Endodermal cell (in vitro differentiated cells): ENCODE measurements at places on chromosomes 13 and 19. TPM values are rescaled to one million over a fixed set of nuclear protein-coding genes. Genes with fewer than 3 reads are reported as not detected.
A peak's percentile ranks its signal among the peaks of the same experiment; 100 is the strongest.

- peak overlapping the region; percentile 94 for H3K27ac ChIP-seq
- H3K36me3 ChIP-seq = peaks cover 27% of the 10 kb centered on the region
- peak overlapping the region; percentile 95 for H3K4me3 ChIP-seq
- DNase-seq = no peak
These were observed 4.3 kb downstream of the BBC3 start for GRCh38 chr19:47226426-47227351.

DNA sequence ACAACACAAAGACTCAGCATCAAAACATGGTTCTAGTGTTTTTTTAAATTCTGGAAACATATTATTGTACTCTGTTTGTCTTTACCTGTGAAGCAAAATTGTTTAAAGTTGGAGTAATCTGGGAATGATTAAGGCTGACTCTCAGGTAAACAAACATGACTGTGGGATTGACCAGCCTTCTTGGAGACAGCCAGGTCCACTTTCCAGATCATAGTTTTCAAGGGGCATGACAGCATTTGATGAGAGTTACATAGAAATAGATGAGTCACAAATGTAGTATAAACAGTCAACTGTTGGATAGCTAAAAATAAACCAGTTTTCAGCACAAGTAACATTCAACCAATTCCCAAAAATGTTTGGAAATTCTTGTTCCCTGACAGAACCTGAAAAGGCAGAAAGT is 1680.9 kb downstream of the OLFM4 start:
- H3K4me3 ChIP-seq = peak overlapping the region; percentile 7
- H3K27ac ChIP-seq = no peak overlapping the region
- no peaks in the 10 kb centered on the region for H3K27me3 ChIP-seq
- H3K4me1 ChIP-seq = peaks cover 2% of the 10 kb centered on the region
- DNase-seq = no peak

GRCh38 chr13:113843864-113844556 is 19.9 kb downstream of the GAS6 start:
- no peak for DNase-seq
- no peak overlapping the region for H3K4me3 ChIP-seq
- H3K36me3 ChIP-seq = peaks cover 6% of the 10 kb centered on the region
- H3K27me3 ChIP-seq = no peaks in the 10 kb centered on the region

Gene GPR12
- not detected in 2 replicates for total RNA-seq

DNA sequence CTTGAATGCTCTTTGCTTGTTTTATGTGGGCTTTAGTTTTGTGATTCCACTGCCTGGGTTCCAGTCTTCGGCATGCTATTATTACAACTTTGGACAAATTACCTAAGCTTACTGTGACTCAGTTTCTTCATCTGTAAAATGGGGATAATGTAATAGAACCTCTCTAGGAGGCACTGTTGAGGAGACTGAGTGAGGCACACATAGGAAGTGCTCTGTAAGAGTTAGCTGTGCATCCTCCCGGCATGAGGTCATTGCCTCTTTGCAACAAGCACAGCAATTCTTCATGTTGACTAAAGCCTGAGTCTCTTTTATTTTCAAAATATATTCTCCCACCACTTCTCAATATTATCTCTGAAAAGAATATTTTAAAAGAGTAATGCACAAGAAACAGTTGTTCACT is 227.4 kb downstream of the DLEU7 start:
- no peak for DNase-seq
- H3K27me3 ChIP-seq = peaks cover 52% of the 10 kb centered on the region
- no peaks in the 10 kb centered on the region for H3K36me3 ChIP-seq
- H3K4me3 ChIP-seq = no peak overlapping the region
- no peak overlapping the region for H3K27ac ChIP-seq
- H3K4me1 ChIP-seq = no peaks in the 10 kb centered on the region

DNA sequence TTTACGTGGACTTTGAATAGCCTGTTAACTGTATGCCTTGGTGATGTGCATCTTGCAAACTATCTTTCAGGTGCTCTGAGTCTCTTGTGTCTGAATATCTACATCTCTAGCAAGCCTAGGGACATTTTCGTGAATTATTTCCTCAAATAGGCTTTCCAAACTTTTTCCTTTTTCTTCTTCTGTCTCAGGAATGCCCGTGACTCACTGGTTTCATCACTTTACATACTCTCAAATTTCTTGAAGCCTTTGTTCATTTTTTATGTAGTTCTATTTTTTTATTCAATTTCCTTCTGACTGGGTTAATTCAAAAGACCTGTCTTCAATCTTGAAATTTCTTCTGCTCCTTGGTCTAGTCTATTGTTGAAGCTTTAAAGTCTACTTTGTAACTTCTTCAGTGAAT is 332.2 kb downstream of the OXGR1 start:
- H3K36me3 ChIP-seq = no peaks in the 10 kb centered on the region
- no peaks in the 10 kb centered on the region for H3K4me1 ChIP-seq
- DNase-seq = no peak
- no peak overlapping the region for H3K27ac ChIP-seq
- no peak overlapping the region for H3K4me3 ChIP-seq

GRCh38 chr13:33381906-33382305 is 96.4 kb upstream of the STARD13 start:
- no peak for DNase-seq
- no peak overlapping the region for H3K27ac ChIP-seq
- no peak overlapping the region for H3K4me3 ChIP-seq
- H3K4me1 ChIP-seq = peaks cover 3% of the 10 kb centered on the region
- no peaks in the 10 kb centered on the region for H3K27me3 ChIP-seq

- DNase-seq = no peak
- no peaks in the 10 kb centered on the region for H3K4me1 ChIP-seq
- H3K36me3 ChIP-seq = peaks cover 56% of the 10 kb centered on the region
- H3K4me3 ChIP-seq = no peak overlapping the region
- no peaks in the 10 kb centered on the region for H3K27me3 ChIP-seq
These were observed 11.2 kb downstream of the ZNF83 start for GRCh38 chr19:52626915-52627314.

Gene NOVA2
- 0.91 to 2.4 TPM (median 1.3 TPM) in 3 replicates for total RNA-seq

Gene CYP4F2
- not detected in 2 replicates for total RNA-seq

GRCh38 chr13:29640665-29641064 is 45.2 kb upstream of the SLC7A1 start:
- H3K4me3 ChIP-seq = no peak overlapping the region
- no peak overlapping the region for H3K27ac ChIP-seq
- DNase-seq = no peak

GRCh38 chr19:4620675-4621074 is 18.6 kb upstream of the TNFAIP8L1 start:
- H3K36me3 ChIP-seq = no peaks in the 10 kb centered on the region
- DNase-seq = no peak
- H3K27me3 ChIP-seq = peaks cover 10% of the 10 kb centered on the region
- H3K27ac ChIP-seq = peak overlapping the region; percentile 55

DNA sequence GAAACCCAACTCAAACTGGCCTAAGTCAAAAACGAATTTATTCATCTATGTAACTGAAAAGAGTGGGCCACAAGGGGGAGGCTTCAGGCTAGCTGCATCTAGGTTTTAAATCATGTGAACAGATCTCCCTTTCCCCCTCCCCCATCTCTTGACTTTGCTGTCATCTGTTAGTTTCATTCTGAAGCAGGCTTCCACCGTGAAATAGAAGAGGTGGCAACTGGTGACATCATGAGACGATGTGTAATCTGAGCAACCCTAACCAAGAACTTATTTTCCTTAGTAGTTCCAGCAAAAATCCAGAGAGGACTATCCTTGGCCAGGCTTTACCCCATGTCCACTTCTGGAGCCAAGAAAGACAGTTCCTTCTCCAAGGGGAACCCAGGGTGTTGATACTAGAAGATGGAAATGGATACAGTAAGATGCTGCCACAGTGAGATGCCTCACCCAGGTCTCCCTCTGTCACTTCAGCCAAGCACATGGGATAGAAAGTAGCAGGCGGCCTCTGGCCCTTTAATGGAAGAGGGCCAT is 9.4 kb downstream of the SAMD4B start:
- H3K36me3 ChIP-seq = peaks cover 83% of the 10 kb centered on the region
- DNase-seq = no peak
- H3K4me1 ChIP-seq = peaks cover 3% of the 10 kb centered on the region
- H3K4me3 ChIP-seq = no peak overlapping the region

DNA sequence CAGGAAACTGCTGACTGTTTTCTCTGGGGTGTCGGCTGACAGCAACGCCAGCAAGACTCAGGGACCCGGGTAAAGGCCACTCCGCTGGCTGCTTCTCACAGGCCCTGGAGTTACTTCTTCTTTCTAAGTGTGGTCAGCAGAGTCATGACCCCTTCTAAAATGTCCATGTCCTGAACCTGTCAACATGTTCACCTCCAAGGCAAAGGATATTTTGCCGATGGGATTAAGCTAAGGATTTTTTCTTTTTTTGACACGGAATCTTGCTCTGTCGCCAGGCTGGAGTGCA is 7.9 kb downstream of the PEX11G start:
- H3K36me3 ChIP-seq = no peaks in the 10 kb centered on the region
- no peaks in the 10 kb centered on the region for H3K27me3 ChIP-seq
- no peak overlapping the region for H3K4me3 ChIP-seq
- no peak for DNase-seq

Gene SIGLEC9
- not detected in 2 replicates for total RNA-seq

GRCh38 chr13:98483601-98484288 is 93.2 kb downstream of the STK24 start:
- H3K27ac ChIP-seq = no peak overlapping the region
- H3K36me3 ChIP-seq = peaks cover 15% of the 10 kb centered on the region
- H3K4me1 ChIP-seq = peaks cover 15% of the 10 kb centered on the region
- peak overlapping the region; percentile 56 for H3K4me3 ChIP-seq
- no peaks in the 10 kb centered on the region for H3K27me3 ChIP-seq

Gene SIGLEC14
- total RNA-seq = not detected in 2 replicates

Gene LIM2
- total RNA-seq = not detected in 2 replicates

Gene ZNF610
- 13.3 and 15.2 TPM in 2 replicates for total RNA-seq

GRCh38 chr13:75217949-75218348 is 264.0 kb downstream of the TBC1D4 start:
- H3K27ac ChIP-seq = no peak overlapping the region
- H3K4me1 ChIP-seq = no peaks in the 10 kb centered on the region
- peaks cover 34% of the 10 kb centered on the region for H3K27me3 ChIP-seq
- no peak overlapping the region for H3K4me3 ChIP-seq

Gene ZNF835
- 0.13 to 0.69 TPM in 2 of 3 replicates, not detected in the other for total RNA-seq

DNA sequence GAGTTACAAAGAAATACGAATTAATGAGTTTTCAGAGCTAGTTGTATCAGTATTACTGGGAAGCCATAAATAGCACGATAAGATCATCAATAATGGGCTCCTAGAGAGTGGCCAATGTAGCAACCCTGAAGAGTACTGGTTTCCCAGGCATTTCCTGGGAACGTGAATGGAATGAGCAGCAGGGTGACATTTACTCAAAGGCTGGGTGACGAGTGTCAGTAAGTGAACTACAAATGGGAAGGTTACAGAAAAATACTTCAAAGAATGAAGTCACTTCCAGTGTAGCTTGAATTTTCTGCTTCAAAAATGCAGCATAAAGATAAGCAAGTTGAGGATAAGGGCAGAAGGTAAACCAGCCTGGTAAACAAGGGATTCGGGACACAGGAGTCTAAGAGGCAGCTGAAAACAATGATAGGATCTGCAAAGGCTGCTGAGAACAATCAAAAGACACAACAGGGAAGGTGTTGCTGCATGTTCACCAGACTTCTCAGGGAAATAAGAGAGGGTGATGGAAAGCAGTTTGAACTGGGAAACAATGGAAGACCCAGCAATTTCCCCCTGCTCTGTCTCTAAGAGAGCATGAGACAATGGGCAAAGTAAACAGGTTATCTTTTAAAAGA is 48.6 kb upstream of the POSTN start:
- peaks cover 20% of the 10 kb centered on the region for H3K4me1 ChIP-seq
- no peaks in the 10 kb centered on the region for H3K27me3 ChIP-seq
- peak overlapping the region; percentile 94 for H3K27ac ChIP-seq

GRCh38 chr13:24502533-24503378 is 9.8 kb downstream of the PARP4 start:
- peak; percentile 61 for DNase-seq
- no peak overlapping the region for H3K4me3 ChIP-seq
- no peak overlapping the region for H3K27ac ChIP-seq
- H3K27me3 ChIP-seq = no peaks in the 10 kb centered on the region

Gene BCAM
- total RNA-seq = 59.9 and 62.9 TPM in 2 replicates

Gene TMEM255B
- 2.1 TPM in 2 replicates for total RNA-seq

- no peak for DNase-seq
- no peak overlapping the region for H3K4me3 ChIP-seq
- no peaks in the 10 kb centered on the region for H3K36me3 ChIP-seq
- H3K27me3 ChIP-seq = no peaks in the 10 kb centered on the region
These were observed 313.1 kb upstream of the MAB21L1 start for GRCh38 chr13:35789335-35790165.

Gene LMO7
- total RNA-seq = 8.5 to 11.2 TPM (median 9.9 TPM) in 3 replicates

Gene RASGRP4
- total RNA-seq = not detected in 3 replicates

- peak overlapping the region; percentile 64 for H3K4me3 ChIP-seq
- peak; percentile 50 for DNase-seq
- no peak overlapping the region for H3K27ac ChIP-seq
These were observed 43.2 kb downstream of the ZNF571 start for GRCh38 chr19:37551129-37551993.

DNA sequence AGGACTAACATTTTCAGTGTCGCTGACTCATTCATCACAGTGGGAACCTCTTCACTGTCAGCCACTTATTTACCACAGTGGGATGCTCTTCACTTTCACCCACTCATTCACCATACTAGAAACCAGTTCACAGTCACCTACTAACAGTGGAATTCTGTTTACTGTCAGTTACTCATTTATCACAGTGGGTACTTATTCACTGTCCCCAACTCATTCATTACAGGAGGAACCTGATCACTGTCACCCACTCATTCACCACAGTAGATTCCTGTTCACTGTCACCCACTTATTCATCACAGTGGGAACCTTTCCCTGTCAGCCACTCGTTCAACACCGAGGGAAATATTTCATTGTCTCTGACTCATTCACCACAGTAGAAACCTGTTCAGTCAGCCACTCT is 10.1 kb upstream of the ZNF85 start:
- H3K27ac ChIP-seq = no peak overlapping the region
- no peak for DNase-seq
- no peaks in the 10 kb centered on the region for H3K4me1 ChIP-seq

Gene SLC5A5
- total RNA-seq = 0.15 and 0.25 TPM in 2 replicates

Gene RFPL4AL1
- total RNA-seq = not detected in 3 replicates

GRCh38 chr19:2983351-2984214 is 6.2 kb downstream of the TLE6 start:
- DNase-seq = no peak
- H3K4me3 ChIP-seq = peak overlapping the region; percentile 29
- H3K4me1 ChIP-seq = peaks cover 10% of the 10 kb centered on the region
- no peak overlapping the region for H3K27ac ChIP-seq
- no peaks in the 10 kb centered on the region for H3K36me3 ChIP-seq
- H3K27me3 ChIP-seq = no peaks in the 10 kb centered on the region

Gene EPS8L1
- total RNA-seq = 48.6 to 137 TPM (median 52.8 TPM) in 3 replicates

Gene ZNF177
- total RNA-seq = 5.6 TPM in 2 replicates
